HFFc6 (cell line): ENCODE measurements at places on chromosomes 5 and 9.
A peak's percentile ranks its signal among the peaks of the same experiment; 100 is the strongest.

GRCh38 chr5:9924614-9925013, 294.5 kb upstream of the TAS2R1 start:
- peak; percentile 95 for DNase-seq

DNA sequence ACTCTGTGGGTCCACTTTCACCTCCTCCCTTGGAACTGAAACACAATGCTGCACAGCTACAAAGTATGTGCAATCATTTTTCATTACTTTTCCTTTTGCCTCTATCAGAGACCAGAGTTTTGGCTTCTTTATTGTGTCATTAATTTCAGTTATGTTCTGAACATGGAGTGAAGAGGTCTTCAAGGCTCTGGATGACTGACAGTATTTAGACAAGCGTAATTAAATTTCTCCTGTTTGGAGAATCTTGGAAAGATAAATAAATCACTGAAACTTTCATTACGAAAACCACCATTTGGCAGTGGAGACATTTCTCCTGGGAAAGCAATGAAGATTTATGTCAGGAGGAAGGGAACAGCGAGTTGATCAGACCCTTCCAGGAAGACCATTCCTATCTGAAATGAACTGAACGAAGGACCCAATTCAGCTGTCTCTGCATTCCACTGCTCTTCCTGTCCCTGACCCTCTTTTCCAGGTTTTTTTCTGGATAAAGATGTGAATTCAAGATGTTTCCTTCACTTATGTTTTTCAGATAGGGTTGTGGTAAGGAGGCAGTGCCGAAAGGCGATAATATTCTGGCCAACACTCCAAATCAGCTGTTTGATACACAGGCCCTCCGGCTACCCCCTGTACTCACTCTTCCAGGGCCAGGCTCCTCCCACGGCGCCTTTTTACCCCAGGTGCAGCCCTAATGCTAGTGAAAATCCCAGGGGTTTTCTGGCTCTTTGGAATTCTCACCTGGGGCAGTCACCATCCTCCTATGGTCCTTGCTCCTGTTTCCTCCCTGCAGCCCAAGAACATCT, 77.2 kb upstream of the OSMR start:
- DNase-seq: no peak

GRCh38 chr5:25489834-25490538, 845.2 kb upstream of the CDH10 start:
- no peak for DNase-seq

DNA sequence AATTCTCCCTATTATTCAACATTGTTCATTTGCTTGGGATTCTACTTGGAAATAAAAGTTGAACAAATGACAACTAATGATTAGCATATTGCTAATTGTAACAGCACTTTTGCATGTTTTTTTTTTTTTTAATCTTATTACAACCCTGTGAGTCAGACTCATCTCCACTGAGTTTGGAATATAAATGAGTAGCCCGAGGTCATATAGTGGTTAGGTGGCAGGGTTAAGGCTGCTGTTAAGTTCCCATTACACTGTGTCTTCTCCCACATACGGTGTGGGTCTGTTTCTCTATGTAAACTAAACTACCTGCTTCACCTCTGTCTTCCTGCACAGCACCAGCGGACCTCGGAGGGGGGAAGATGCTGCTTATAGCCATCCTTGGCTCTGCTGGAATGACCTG, 92.4 kb downstream of the EQTN start:
- peak; percentile 50 for DNase-seq

GRCh38 chr5:20680718-20681302, 692.8 kb upstream of the CDH18 start:
- no peak for DNase-seq

GRCh38 chr5:170520372-170520771, 16.6 kb downstream of the KCNIP1 start:
- DNase-seq: no peak

DNA sequence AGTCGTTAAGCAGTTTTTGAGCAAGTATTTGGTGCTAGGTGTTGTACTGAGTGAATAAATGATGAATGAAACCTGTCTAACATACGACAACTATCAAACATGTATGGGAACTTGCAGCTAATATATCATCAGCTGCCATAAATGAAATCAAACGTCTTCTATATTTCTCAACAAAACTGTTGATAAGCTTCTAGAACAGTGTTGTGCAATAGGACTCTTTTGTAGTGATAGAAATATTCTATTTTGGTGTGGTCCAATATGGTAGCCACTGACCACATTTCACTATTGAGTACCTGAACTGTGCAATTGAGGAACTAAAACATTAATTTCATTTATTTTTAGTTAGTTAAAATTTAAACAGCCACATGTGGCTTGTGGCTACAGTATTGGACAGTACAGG, 16.3 kb upstream of the FYB1 start:
- no peak for DNase-seq

DNA sequence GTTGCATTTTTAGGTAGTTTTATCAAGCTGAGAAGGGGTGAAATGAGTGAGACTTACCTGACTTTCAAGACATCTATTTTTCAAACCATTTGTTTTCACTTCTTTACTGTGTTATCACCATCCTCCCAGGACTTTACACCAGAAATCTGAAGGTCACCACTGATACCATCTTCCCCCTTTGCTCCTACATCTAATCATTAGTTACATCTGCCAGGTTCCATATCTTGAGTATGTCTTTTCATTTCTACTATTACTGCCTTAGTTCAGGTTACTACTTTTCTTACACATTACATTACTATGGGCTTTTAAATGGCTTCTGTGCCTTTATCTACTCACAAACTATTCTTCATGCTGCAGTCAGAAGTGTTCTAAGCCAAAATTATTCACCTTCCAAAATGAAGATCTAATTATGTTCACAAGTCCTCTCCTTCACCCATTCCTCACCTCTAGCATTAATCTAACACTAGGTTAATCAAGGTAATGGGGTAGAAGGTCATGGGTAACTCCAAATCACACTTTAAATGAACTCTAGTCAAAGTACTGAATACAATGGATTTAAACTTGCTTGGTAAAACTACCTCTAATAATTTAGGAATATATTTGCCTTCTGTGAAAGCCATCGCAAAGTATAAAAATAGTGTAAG, 2.1 kb upstream of the HSDL2 start:
- no peak for DNase-seq

DNA sequence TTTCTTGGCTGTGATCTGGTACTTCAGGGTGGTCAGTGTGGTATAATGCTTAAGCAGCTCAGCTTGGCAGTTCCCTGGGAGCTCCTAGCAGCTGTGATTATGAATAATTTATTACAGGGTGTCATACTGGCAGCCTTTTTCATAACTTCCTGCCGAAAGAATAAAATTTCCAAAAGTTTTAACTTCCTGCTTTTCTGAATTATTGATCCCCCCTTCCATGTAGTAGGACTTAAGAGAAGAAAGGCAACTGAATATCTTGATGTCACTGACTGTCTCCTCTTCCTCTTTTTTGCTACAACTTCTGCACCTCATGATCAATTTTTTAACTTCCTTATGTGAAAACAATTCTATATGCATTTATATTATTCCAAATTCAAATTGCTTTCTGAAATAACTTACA, 74.3 kb upstream of the SPEF2 start:
- no peak for DNase-seq

DNA sequence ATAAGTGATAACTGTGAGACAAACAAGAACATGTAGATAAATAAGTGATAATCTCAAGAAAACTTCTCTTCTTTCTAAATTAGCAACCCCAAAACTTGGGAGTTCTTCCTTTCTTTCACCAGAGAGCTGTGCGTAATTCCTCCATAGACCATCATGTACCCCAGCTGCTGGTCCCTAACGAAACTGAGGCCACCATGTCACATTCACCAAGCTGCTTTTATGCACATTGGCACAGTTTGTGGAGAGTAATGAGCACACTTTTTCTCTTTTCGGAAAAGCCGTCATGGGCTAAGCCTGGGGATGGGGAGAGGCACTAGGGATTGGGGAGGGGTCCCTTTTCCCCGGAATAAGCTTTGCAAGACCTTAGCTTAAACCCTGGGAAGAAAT, 561.4 kb downstream of the BNC2 start:
- no peak for DNase-seq

DNA sequence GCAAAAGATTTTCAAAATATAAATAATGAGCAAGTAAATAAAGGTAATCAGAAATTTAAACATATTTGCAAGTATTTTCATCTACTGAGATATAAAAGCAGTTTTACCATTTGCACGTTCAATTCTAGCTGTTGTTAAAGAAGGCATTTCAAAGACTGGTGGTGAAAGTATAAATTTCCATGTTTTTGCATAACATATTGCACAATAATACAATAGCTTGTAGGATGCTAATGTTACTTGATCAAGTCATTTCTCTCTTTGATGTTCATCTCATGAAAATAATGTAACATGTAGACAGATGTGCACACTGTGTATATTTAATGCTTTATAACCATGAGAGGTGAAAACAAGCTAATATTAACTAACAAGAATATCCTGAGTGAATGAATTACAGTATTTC, 651.9 kb downstream of the CDH9 start:
- DNase-seq: no peak

GRCh38 chr5:1380910-1381309, 36.0 kb upstream of the CLPTM1L start:
- no peak for DNase-seq

DNA sequence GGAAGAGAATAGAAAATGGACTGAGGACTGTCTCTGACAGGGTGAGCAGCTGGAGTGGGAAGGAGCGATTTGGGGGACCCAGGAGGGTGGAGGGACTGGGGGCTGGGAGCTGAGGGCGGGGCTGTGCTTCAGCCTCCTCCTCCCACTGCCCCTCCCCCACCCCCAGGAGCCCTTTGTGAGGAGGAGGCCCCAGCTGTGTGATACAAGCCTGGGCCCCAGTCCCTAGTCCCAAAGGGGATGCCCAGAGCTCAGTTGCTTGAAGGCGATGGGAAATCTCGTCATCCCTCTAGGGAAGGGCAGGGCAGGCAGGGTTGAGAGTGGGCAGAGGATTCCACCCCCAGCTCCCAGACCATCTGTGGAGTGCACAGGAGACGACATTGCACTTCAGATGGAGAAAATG, at the start of gene SPATA31E1:
SPATA31E1 (plus strand) TSS at position 251 of the 400 bp plus-strand sequence; CDS start at position 266, 15 bp downstream.
- no peak for DNase-seq

- DNase-seq: no peak
Observed at GRCh38 chr9:6909181-6909580, 151.4 kb downstream of the KDM4C start.

DNA sequence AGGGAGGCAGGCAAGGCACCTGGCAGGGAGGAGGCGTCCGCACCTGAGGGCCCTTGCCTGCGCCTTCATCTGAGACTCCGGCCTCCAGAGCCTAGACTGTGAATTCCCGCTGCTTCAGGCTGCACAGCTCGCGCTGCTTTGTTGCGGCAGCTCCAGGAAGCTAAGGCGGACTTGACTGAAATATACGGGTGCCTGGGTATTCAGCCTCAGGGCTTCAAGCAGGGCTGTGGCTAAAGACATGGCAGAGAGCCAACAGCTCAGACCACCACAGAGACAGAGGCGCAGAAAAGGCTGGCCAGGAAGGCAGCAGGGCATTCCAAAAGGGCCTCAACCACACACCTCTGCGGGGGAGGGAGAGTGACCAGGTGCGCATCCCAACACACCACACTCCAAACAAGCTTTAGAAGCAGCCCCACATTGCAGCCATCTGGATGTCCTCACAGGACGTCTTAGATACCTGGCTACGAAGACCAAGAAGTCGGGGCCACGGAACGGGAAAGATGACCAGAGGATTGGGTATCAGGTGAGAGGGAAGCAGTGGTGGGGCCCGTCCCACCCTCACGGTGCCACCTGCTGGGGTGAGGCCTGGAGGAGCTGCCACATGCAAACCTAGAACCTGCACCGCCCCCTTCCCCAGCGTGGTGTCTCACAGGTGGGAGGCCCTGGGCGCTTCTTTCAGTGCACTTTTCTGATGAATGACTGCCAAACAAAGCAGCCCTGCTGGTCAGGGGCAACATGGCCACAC, 1.7 kb upstream of the DPH7 start:
- no peak for DNase-seq

GRCh38 chr9:112487799-112488340, 1.2 kb downstream of the KIAA1958 start:
- no peak for DNase-seq

GRCh38 chr9:112755016-112755427, 4.5 kb downstream of the SNX30 start:
- DNase-seq: no peak

DNA sequence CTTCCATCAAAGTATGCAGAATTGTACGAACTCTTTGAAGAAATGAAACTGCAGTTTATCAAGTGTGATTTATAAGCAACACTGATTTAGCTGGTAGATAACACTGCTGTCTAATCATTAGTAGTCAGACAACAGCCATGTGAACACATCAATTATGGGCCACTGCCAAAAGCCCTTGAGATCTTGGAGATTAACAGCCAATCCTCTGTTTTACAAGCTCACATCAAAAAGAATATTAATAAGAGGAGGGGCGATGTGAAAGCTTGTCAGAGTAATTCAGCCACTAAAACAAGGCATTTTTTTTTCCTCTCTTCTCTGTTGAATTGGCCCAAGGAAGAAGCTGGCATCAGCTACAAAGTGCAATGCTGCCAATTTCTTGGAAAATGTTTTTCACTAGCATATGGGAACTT, 28.1 kb downstream of the ZNF608 start:
- DNase-seq: no peak

- no peak for DNase-seq
Observed at GRCh38 chr5:139664086-139664693, 16.0 kb downstream of the CXXC5 start.

DNA sequence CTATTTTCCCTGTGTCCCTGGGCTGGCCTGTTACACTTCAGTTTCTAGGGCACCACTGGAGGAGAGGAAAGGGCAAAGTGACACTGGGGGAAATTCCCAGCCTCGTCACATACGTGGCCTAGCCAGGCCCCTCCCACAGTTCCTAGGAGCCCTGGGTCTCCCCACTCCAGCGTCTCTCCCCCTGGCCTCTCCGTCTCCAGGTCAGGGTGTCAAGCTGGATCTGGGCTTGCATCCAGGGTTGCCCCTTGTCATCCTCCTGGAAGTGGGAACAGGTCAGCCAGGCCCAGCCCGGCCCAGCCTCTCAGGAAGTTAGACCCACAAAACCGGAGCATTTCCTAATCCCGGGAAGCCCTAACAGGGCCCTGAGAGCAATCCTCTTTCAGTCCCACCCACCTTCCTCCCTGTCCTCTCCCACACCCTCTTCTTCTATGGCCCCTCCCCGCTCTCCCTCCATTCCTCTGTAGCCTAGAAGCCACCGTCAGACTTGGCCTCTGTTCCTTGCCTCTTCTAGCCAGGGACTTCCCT, 4.7 kb upstream of the TNIP1 start:
- no peak for DNase-seq

DNA sequence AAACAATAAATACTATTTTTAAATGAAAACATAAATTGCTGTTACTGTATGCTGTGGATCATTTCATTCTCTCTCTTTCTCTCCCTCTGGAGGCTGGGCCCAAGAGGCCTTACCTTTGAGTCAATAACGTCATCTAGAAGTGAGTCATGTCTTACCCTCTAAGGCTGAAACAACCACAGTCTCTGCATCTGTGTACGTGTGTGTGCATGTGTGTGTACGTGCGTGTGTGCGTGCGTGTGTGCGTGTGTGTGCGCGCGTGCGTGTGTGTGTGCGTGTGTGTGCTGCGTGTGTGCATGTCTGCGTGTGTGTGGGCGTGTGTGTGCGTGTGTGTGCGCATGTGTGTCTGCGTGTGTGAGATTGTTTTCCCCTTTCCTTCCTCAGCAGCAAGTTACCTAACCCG, 13.6 kb upstream of the IL17B start:
- peak; percentile 35 for DNase-seq

- DNase-seq: no peak
Observed at GRCh38 chr9:91658513-91659105, 235.0 kb upstream of the NFIL3 start.
